MCF 10A (cell line): ENCODE measurements at places on chromosomes 2 and 18.
A peak's percentile ranks its signal among the peaks of the same experiment; 100 is the strongest.

- H3K27ac ChIP-seq = peak overlapping the region; percentile 43
- no peaks in the 10 kb centered on the region for H3K27me3 ChIP-seq
- peaks cover 19% of the 10 kb centered on the region for H3K4me1 ChIP-seq
- H3K4me3 ChIP-seq = peak overlapping the region; percentile 41
- DNase-seq = peak; percentile 62
- peaks cover 2% of the 10 kb centered on the region for H3K36me3 ChIP-seq
These were observed 80.1 kb upstream of the SPOPL start for GRCh38 chr2:138421315-138421970.

- peaks cover 6% of the 10 kb centered on the region for H3K4me1 ChIP-seq
- no peaks in the 10 kb centered on the region for H3K36me3 ChIP-seq
- no peak overlapping the region for H3K4me3 ChIP-seq
- no peaks in the 10 kb centered on the region for H3K27me3 ChIP-seq
These were observed 3.8 kb downstream of the GRB14 start for GRCh38 chr2:164617466-164617865.

DNA sequence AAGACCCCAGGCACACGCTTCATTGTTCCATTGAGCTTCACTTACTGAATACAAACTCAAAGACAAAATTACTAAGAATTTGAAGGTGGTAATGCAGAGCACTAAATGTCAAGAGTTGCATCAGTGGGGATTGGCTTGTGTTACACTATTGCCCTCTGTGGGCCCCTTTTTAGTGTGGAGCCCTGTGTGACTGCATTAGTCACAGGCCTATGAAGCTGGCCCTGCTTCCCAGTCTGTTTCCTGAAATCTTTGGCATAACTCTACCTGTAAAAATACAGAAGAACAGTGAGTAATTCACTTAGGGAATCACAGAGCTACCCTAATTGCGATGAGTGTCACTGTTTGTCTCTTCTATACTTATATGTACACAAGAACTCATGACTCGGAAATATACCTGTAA, 40.0 kb upstream of the STPG4 start:
- H3K36me3 ChIP-seq = peaks cover 4% of the 10 kb centered on the region
- peak; percentile 87 for DNase-seq

GRCh38 chr2:75432761-75433361, 127.9 kb downstream of the EVA1A start:
- no peaks in the 10 kb centered on the region for H3K4me1 ChIP-seq
- DNase-seq = no peak
- peaks cover 90% of the 10 kb centered on the region for H3K27me3 ChIP-seq
- H3K36me3 ChIP-seq = no peaks in the 10 kb centered on the region

DNA sequence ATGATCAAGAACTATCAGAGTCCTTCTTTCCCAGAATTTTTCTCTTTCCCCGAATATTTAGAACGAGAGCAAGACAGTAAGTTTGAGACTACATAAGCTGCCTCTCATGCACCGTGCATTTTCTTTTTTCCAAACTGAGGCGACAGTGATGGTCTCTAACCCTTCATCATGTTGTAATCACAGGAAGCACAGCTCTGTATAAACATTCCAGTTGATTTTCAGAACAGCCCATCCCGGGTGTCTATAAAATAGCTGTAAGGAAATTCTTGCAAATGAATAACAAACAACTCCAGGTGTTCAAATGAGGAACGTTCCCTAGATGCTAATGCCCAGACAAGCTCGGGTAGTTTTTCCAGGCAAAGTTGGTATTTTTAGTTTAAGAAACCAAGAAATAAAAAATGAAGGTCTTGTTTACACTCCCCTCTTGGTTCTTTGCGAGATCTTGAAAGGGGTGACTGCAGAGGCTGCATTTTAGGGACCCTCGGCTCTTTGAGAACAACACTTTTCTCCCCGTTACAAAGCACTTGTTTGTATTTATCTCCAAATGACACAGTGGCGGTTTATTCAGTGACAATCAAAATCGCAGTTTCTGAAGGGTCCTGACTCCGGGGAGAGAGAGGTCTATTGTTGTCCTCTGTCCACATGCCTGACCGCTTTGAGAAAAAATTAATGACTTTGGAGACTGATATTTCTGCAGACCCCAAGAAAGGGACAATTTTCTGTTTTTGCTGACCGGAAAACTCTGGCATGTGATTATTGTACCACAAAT, 101.1 kb upstream of the NCK2 start:
- no peaks in the 10 kb centered on the region for H3K4me1 ChIP-seq
- H3K36me3 ChIP-seq = no peaks in the 10 kb centered on the region
- H3K4me3 ChIP-seq = no peak overlapping the region
- no peak for DNase-seq
- peaks cover 64% of the 10 kb centered on the region for H3K27me3 ChIP-seq

DNA sequence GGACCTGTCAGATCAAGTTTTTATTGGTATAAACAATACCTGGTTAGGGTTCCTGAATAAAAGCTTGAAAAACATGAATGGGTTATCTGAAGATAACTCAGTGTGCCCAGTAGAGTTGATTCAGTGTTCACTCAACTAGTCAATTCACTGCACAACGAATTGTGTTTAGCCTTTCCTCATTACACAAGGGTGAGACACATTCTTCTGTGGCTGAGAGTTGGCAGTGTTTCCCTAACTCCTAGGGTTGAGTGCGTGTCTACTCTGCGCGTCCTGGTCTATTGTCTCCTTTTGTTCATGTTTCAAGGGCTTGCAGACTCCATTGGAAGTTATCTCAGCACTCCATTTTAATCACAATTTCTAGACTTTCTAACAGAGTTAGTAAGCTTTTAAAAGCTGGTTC, 32.8 kb upstream of the TMEM178A start:
- peaks cover 17% of the 10 kb centered on the region for H3K4me1 ChIP-seq
- no peak overlapping the region for H3K27ac ChIP-seq
